Activated B cell treated with CpG ODN at 0.5 μM for 24 hours (primary cell): ENCODE measurements at places on chromosomes 11 and 22. TPM values are rescaled to one million over a fixed set of nuclear protein-coding genes. Genes with fewer than 3 reads are reported as not detected.

KCNK4 gene
- 0.24 and 0.44 TPM in 2 replicates for total RNA-seq

OR6T1 gene
- not detected in 2 replicates for total RNA-seq

PRMT3 gene
- 21.7 and 24.9 TPM in 2 replicates for total RNA-seq

PANX2 gene
- total RNA-seq: 0.27 and 0.44 TPM in 2 replicates

SLC22A12 gene
- total RNA-seq: not detected in 2 replicates

PHOX2A gene
- not detected in 2 replicates for total RNA-seq

CNIH2 gene
- total RNA-seq: 0.93 and 1.0 TPM in 2 replicates

MRPL48 gene
- total RNA-seq: 38.3 and 40.6 TPM in 2 replicates

FOSL1 gene
- total RNA-seq: 1.0 and 1.4 TPM in 2 replicates

SYT8 gene
- not detected in 2 replicates for total RNA-seq

KREMEN1 gene
- total RNA-seq: not detected in 2 replicates

RAG1 gene
- 0.10 and 0.24 TPM in 2 replicates for total RNA-seq

SHANK2 gene
- 0.24 and 0.56 TPM in 2 replicates for total RNA-seq

ZNF280A gene
- total RNA-seq: not detected in 2 replicates

IL17REL gene
- total RNA-seq: 0.15 and 0.31 TPM in 2 replicates

SNAP29 gene
- 22.1 and 23.6 TPM in 2 replicates for total RNA-seq

DAGLA gene
- total RNA-seq: not detected in 2 replicates

GSTP1 gene
- total RNA-seq: 331 and 362 TPM in 2 replicates

INSC gene
- total RNA-seq: not detected in 2 replicates

OR2D2 gene
- not detected in 2 replicates for total RNA-seq

TRIM48 gene
- total RNA-seq: not detected in 2 replicates

SAA4 gene
- total RNA-seq: not detected in 2 replicates

PDGFB gene
- total RNA-seq: not detected in 2 replicates

FOLR3 gene
- not detected in 2 replicates for total RNA-seq

CBLIF gene
- not detected in 2 replicates for total RNA-seq

TMEM218 gene
- total RNA-seq: 18.8 and 20.1 TPM in 2 replicates

MMP10 gene
- total RNA-seq: not detected in 2 replicates

OR2AT4 gene
- not detected in 2 replicates for total RNA-seq

MPPED2 gene
- total RNA-seq: 0.37 and 1.7 TPM in 2 replicates

OR52I1 gene
- not detected in 2 replicates for total RNA-seq
